ENCODE measurements at places on chromosomes 5 and 9. TPM values are rescaled to one million over a fixed set of nuclear protein-coding genes. Genes with fewer than 3 reads are reported as not detected.

Gene NR6A1
- total RNA-seq, result 2.3 TPM

Gene FBP2
- total RNA-seq, result not detected

Gene DOLK
- total RNA-seq, result 15.2 TPM

Gene GARIN3
- 0.19 TPM for total RNA-seq
